ENCODE measurements at places on chromosomes 7 and 10.

DNA sequence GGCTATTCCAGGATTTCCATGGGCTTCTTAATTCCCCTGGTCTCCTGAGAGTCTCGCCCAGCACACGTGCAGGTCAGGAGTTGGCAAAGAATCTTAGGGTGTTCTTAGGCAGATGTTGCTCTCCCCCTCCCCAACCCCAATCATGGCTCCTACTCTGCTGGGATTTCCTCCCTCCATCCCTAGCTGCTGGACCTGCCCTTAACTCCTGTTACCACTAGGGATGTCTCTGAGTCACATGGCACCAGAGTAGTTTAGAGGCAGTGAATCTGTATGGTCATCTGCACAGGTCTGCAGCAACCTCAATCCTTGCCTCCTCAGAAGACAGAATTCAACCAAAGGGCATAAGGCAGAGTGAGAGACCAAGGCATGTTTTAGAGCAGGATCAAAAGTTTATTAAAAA is 51.8 kb upstream of the CHST3 start:
- no peak for DNase-seq

- no peak for DNase-seq
These were observed 6.8 kb downstream of the PON2 start for GRCh38 chr7:95427914-95428516.

GRCh38 chr10:630581-631073 is 58.8 kb downstream of the DIP2C start:
- DNase-seq = no peak

DNA sequence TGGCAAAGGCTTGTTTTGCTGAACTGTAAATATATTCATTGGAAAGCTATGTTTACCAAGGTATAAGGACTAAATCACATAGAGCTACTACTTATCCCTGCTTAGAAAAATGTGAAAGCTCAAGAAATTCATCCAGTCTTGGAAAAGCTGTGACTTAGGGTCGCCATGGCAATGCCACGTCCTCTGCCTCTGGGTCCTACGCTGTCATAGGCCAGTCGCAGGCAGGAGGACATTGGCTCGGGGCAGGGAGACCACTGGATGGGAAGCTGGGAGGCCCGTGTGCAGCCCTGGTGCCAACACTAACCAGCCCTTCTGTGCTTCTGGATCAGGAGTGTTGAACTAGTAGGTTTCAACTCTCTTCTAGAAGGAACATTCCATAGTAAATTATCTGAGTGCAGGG is 67.3 kb upstream of the PDZD8 start:
- DNase-seq = no peak

- DNase-seq = no peak
These were observed 108.1 kb upstream of the PODXL start for GRCh38 chr7:131664570-131664969.

GRCh38 chr7:134827889-134828288 is 48.5 kb downstream of the CALD1 start:
- DNase-seq = no peak

GRCh38 chr10:34666008-34666704 is 148.9 kb downstream of the PARD3 start:
- DNase-seq = peak; percentile 51

DNA sequence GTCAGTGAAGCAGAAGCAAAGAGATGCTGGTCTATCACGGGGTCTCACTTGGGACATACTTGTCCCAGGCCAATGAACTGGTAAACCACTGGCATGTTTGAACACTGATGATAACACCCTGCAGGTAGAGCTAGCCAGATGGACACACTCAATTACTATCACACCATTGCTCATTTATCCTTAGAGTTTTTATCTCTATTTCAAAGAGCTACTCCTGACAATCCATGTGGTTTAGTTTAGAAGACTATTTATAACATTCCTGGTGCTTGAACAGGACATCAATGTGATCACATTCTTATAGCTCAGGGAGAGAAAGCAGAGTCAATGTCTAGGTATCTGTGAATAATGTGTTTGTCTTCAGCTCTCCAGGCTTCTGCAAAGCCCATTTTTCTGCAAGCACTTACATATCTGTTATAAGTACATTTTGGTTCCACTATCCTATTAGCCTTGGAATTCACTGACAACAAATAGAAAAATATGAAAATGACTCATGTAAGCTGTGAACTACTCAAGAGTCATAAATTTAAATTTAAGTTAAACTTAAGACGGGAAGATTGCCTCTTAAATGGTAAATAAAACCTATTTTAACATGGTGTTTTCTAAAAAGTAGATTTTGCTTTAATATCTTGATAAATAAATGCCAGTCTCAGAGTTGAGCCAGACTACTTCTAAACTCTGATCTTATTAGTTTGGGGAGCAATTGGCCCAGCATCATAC is 106.7 kb upstream of the MBL2 start:
- no peak for DNase-seq

GRCh38 chr7:152556013-152556755 is 119.8 kb downstream of the XRCC2 start:
- no peak for DNase-seq

DNA sequence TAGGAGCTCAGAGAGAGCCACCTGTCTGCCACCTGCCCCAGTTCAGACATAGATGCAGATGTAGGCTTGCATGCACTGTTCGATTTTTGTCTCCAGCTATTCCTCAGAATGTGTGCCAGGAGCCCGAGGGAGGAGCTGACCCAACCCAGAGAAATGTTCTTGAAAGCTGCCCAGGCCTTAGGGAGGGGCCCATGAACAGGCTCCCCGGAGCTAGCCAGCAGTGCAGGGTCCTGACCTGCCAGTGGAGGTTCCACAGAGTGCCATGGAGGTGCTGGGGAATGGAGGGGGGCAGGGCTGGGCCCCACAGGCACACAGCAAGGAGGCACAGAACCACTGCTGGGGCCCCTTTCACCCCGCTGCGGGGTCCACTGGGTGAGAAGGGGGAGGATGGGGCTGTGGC is 29.6 kb upstream of the SFRP5 start:
- no peak for DNase-seq

GRCh38 chr10:5668429-5668828 is 2.0 kb upstream of the ASB13 start:
- no peak for DNase-seq

DNA sequence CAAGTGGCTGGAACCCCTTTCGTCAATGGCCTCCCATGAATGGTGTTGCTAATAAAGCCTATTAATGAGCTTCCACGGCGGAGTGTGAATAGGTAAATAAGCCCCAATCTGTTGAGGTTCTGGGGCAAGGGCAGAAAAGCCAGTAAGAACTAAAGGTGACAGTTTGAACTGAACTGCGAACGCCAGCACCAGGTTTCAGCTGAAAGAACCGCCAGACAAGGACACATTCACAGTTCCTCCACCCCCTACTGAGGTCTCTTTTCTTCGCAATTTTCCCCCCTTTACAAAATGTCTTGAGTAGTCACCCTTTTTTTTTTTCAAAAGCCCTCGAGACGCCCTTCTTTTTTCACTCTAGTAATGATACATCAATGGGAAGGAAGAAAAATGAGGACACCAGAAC is 2.4 kb upstream of the FGFR2 start:
- no peak for DNase-seq

GRCh38 chr10:21314906-21315644 is 210.4 kb downstream of the SKIDA1 start:
- peak; percentile 44 for DNase-seq

GRCh38 chr10:117656385-117657367 is 114.1 kb downstream of the EMX2 start:
- DNase-seq = no peak

- no peak for DNase-seq
These were observed 245.6 kb downstream of the MALRD1 start for GRCh38 chr10:19294233-19294632.

- no peak for DNase-seq
These were observed 49.6 kb upstream of the PDCD4 start for GRCh38 chr10:110822035-110822711.

GRCh38 chr10:789831-790701 is 100.6 kb upstream of the DIP2C start:
- DNase-seq = no peak

DNA sequence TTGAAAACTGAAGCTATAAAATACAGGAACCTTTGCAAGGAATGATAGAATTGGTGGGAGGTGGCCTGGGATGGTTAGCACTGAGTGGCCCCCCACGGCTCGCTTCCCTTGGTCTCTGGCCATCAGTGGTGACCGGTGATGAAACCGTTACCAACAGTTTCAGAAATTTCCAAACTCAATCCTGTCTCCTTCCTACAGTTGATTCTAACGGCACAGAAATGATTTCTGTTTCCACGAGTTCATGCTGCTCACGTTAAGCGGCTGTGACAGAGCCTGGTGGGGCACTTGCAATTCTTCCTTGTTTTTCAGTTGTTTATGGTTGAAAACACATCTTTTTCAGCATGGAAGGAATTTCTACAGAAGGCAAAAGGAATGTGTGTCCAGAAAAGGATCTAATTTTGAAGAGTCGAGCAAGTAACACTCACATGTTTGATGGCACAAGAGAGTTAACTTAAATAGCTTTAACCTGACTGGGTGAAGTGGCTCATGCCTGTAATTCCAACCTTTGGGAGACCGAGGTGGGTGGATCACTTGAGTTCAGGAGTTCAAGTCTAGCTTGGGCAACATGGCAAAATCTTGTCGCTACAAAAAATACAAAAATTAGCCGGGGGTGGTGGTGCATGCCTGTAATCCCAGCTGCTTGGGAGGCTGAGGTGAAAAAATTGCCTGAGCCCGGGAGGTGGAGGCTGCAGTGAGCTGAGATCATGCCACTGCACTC is 100.1 kb downstream of the DNAJB6 start:
- no peak for DNase-seq

DNA sequence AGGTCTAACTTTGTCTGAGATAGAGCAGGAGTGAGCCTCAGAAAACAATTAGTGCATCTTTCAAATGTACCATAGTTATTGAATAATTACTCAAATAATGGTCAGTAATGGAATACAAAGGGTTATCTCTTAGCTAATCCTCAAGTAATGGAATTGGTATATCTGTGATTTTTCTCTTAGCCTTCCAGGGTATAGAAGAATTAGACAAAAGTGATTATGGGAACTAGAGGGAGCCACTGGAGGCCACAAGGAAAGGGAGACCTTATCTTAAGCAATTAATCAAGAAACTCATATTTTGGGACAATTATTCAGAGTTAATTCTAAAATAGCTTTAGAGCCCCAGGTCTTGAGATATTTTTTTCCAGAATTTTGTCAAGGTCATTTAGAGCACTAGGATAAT is 110.0 kb upstream of the GATA3 start:
- no peak for DNase-seq

GRCh38 chr10:35574924-35575352 is 30.2 kb upstream of the GJD4 start:
- DNase-seq = no peak

DNA sequence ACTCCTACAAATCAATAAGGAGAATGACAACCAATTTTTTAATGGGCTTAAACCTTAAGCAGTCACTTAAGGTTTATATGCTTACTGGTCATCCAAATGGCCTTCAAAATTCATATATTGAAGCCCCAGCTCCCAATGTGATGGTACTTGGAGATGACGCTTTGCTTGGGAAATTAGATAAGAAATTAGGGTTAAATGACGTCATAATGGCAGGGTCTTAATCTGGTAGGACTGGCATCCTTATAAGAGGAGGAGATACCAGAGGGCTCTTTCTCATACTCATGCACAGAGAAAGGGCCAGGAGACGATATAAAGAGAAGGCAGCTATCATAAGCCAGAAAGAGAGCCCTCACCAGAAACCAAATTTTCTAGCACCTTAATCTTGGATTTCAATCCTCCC is 350.8 kb upstream of the NFE2L3 start:
- no peak for DNase-seq

GRCh38 chr7:116742641-116743040 is 70.6 kb downstream of the MET start:
- no peak for DNase-seq

DNA sequence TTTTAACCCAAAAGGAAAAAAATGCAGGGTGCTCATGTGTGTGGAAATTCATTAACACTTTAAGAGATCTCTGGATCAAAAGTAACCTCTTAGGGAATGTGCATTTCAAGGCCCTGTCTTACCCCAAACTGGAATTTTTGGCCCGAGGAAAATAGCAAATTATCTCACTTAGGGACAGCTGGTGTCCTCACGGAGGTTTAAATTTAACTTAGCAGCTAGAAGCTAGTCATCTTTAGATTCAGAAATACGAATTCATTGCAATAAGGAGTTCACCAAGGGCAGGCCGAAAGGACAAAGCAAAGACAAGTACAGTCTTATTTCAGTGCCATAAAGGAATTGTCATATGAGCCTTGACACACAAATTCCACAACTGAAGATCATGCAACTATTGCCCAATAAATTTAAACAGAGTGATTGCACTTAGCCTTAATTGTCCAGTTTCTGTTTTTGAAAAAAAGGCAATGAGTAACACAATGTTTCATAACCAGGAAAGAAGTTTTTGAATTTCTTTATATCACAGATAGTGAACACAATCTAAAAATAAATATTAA is 22.4 kb upstream of the SEMA3C start:
- no peak for DNase-seq

DNA sequence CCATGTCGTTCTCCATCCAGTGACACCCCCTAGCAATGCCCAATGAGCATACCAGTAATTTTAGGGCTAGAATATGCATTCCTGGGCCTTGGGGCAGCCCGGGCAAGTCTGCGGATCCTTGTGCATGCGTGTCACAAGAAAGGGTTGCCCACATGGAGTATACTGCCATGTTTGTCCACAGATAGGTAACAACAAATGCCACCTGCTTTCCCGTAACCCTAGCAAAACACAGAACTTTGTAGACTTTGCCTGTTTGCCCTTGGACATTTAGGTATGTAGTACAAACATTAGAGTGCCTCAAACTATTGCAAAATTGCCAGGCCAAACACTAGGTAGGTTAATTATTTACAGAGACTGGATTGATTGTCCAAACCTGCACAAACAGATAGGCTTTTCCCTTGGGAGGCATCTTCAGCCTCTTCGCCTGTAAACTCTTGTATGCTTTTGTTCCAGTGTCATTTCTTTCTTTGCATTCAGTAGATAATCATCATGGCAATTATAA is 117.0 kb downstream of the ADCY1 start:
- no peak for DNase-seq

- DNase-seq = no peak
These were observed 66.9 kb downstream of the SLC29A4 start for GRCh38 chr7:5349437-5350173.

GRCh38 chr7:44128721-44129582 is 5.6 kb upstream of the POLD2 start:
- no peak for DNase-seq

DNA sequence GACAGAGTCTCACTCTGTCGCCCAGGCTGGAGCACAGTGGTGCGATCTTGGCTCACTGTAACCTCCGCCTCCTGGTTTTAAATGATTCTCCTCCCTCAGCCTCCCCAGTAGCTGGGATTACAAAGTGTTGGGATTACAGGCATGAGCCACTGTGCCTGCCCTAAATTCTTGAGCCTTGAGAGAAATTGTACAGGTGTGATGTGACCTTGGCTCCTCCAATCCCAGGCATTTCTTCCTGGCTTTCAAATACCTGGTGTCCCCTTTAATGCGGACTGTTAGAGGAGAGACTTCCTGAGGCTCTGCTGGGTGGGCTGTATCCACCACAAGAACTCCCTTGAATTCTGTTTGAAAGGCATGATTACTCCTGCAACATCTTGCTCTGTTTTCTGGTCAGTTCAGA is 15.0 kb downstream of the MORN4 start:
- no peak for DNase-seq

Measured in ovary (tissue), 10 donors.